ENCODE measurements at places on chromosomes 16 and 17. TPM values are rescaled to one million over a fixed set of nuclear protein-coding genes. Genes with fewer than 3 reads are reported as not detected.

NATD1 gene
- total RNA-seq, result 3.8 TPM

TANGO6 gene
- total RNA-seq, result 16.7 TPM

C1QTNF1 gene
- 9.1 TPM for total RNA-seq

HASPIN gene
- total RNA-seq, result 7.4 TPM

C1QTNF8 gene
- total RNA-seq, result not detected

CCL14 gene
- total RNA-seq, result 11.5 TPM

ABCC11 gene
- total RNA-seq, result not detected

ARL2BP gene
- 49.5 TPM for total RNA-seq

SLFN13 gene
- total RNA-seq, result 6.2 TPM

CDH15 gene
- total RNA-seq, result 0.06 TPM

AATK gene
- 7.8 TPM for total RNA-seq

ABCA5 gene
- total RNA-seq, result 13.6 TPM

RASL10B gene
- 0.57 TPM for total RNA-seq

HSPB9 gene
- total RNA-seq, result not detected

ST6GALNAC1 gene
- not detected for total RNA-seq

ZNF423 gene
- 12.1 TPM for total RNA-seq

ERBB2 gene
- total RNA-seq, result 8.1 TPM

HBQ1 gene
- total RNA-seq, result 0.97 TPM

EPN2 gene
- 18.0 TPM for total RNA-seq

MMP28 gene
- 11.0 TPM for total RNA-seq

LRRC37A gene
- total RNA-seq, result 0.81 TPM

TMEM106A gene
- 4.0 TPM for total RNA-seq

PTX4 gene
- total RNA-seq, result 0.13 TPM

CLEC19A gene
- total RNA-seq, result not detected

AHSP gene
- total RNA-seq, result not detected

CCDC200 gene
- not detected for total RNA-seq

ZSCAN10 gene
- not detected for total RNA-seq

DNAH2 gene
- total RNA-seq, result 0.49 TPM

MYH8 gene
- total RNA-seq, result not detected

PYDC1 gene
- total RNA-seq, result not detected

CDH1 gene
- not detected for total RNA-seq

SLC12A3 gene
- total RNA-seq, result not detected

ATP2C2 gene
- under 0.01 TPM for total RNA-seq

PIK3R6 gene
- total RNA-seq, result not detected

GAS2L2 gene
- not detected for total RNA-seq

DPEP3 gene
- not detected for total RNA-seq

KRTAP9-2 gene
- total RNA-seq, result not detected

GP1BA gene
- total RNA-seq, result not detected

HP gene
- total RNA-seq, result not detected

COQ7 gene
- 28.1 TPM for total RNA-seq

LGALS9C gene
- not detected for total RNA-seq

CA4 gene
- total RNA-seq, result 1.0 TPM

All from bladder microvascular endothelial cell (primary cell).